ENCODE measurements at places on chromosomes 2 and 18.

- no peak for DNase-seq
Observed at GRCh38 chr2:19225126-19225525, 133.3 kb downstream of the OSR1 start.

DNA sequence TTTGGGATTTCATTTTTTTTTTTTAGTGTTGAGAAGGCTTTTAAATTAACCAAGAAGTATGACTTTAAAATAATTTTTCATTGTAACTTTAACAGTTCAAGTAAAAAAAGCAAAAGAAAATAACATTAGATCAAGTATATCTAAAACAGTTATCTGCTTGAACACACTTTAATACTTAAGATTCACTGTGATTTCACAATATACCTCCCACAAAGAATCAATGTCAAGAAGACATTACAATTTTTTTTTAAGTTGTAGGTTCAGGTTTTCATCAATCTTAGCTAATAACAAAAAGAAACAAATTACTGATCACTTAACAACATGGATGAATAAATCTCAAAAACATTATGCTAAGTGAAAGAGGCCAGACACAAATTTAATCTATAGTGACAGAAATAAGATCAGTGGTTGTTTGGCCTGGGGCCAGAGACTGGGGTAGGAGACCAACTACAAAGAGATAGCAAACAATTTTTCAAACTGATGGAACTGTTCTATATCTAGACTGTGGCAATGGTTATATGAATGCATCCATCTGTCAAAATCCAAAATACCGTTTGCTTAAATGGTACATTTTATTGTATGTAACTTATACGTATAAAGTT lies 74.8 kb upstream of the FRZB start:
- no peak for DNase-seq

DNA sequence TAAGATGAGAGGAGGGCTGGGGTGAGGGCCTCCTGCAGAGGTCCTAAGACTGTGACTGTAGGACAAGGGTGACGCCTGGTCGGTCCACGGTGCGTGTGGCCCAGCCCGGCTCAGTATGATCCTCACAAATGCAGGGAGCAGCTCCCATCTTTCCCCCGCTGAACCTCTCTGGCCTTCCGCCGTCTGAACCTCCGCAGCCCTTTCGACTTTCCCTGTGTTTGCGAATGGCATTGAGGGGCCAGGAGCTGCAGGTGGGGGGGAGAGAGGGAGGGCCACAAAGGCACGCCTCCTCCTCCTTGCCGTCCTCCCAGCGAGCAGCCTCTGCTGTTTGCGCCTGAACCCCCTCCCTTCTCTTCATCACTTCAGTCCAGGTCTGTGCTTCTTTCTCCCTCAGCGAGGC lies 68.6 kb upstream of the PXDN start:
- no peak for DNase-seq

GRCh38 chr18:72738136-72738535 lies 129.7 kb downstream of the NETO1 start:
- DNase-seq = no peak

All from GOT3 (cell line).